ENCODE measurements at places on chromosomes 5 and 9.
A peak's percentile ranks its signal among the peaks of the same experiment; 100 is the strongest.

DNA sequence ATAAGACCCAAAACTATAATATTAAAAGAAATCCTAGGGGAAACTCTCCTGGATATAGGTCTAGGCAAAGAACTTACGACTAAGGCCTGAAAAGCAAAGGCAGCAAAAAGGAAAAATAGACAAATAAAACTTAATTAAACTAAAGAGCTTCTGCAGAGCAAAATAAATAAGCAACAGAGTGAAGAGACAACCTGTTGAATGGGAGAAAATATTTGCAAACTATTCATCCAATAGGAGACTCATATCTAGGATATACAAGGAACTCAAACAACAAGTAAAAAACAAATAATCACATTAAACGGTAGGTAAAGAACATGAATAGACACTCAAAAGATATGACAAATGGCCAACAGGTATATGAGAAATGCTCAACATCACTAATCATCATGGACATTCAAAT lies 318.6 kb downstream of the CSNK1G3 start:
- no peak for DNase-seq

DNA sequence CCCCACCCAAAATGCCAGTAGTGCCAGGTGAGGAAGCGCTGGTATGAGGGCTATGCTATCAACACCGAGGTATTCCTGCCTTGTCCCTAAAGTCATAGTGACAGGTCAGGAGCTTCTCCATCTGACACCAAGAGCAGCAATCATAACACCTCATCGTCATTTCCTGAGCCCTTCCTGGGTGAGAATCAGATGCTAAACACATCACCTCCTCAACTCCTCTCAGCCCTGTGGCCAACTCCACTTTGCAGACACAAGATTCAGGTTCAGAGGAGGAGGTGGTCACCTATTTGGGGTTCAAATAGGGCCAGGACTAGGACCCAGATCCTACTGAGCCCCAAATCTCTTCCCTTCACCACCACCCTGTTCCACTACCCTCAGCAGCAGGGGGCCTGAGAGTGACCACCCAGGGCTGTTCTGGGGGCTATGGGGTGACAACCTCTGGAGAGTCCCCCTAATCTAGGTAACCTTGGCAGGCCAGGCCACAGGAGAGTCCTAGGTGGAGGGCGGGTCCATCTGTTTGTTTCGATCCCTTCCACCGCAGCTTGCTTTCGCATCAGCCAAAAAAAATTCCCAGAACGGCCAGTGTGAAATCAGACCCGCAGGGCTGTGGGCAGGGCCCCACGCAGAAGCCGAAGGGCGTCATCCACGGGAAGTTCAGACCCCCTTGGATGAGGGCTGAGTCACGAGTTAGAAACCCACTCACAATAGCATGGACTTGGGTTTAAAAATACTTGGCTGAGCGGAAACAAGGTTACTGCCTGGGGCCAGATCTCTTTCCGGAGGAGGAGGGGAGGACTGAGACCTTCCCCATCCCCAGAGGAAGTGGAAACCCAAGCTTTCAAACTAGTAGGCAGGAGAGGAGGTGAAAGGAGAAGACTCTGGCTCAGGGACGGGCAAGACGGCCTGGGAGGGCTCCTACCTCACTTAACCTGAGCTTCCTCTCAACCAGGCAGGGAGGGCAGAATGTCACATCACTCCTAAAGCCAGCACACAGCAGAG lies 8.7 kb downstream of the STK10 start:
- no peak for DNase-seq

DNA sequence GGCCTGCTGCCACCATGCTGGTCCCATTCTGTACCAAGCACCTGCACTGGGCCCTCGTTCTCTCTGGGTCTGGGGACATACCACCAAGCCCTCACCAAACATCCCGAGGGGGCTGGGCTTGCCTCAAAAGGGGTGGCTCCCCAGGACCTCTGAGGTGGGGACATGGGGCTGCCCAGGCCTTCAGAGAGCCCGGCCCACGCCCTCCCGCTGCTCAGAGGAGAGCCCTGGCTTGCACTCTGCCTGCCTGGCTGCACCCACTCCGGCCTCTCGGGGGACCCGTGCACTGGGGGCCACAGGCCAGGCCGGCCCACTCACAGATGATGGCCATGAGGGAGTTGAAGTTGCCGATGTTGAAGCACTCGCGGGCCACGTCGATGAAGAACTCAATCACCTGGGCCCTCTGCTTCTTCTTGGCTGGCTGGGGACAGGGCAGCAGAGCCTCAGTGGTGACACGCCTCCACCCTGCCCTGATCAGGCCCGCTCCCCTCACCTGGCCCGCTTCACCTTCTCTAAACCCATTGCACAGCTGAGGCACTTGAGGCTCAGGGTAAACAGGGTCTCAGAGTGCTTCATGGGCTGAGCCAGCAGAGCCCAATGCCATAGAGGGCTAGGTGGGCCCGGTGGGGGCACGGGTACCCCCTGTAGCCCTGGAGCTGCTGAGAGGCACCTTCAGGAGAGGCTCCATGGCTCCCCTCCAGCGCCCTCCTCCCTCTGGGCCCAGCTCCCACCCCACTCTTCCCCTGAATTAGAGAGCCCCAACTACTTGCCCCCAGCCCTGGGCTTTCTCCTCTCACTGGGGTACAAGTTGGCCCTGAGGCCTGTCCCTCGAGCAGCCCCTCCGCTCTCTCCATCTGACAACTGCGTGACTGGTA lies 47.7 kb upstream of the RNF130 start:
- no peak for DNase-seq

- peak; percentile 78 for DNase-seq
These were observed 59.1 kb downstream of the ABCA1 start for GRCh38 chr9:104868687-104869404.

- peak; percentile 60 for DNase-seq
These were observed 36.9 kb downstream of the ACTBL2 start for GRCh38 chr5:57445705-57446037.

GRCh38 chr5:31364881-31365636 lies 166.8 kb downstream of the DROSHA start:
- peak; percentile 91 for DNase-seq

DNA sequence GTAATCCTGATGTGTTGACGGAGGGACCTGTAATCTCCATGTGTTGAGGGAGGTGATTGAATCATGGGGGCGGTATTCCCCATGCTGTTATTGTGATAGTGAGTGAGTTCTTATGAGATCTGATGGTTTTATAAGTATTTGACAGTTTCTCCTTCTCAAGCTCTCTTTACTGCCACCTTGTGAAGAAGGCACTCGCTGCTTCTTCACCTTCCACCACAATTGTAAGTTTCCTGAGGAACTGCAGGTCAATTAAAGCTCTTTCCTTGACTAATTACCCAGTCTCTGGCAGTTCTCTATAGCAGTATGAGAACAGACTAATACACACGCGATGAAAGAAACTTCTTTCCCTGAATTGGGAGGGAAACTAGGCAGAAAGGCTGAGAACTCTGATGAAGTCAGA lies 141.1 kb upstream of the RAD23B start:
- DNase-seq: no peak

DNA sequence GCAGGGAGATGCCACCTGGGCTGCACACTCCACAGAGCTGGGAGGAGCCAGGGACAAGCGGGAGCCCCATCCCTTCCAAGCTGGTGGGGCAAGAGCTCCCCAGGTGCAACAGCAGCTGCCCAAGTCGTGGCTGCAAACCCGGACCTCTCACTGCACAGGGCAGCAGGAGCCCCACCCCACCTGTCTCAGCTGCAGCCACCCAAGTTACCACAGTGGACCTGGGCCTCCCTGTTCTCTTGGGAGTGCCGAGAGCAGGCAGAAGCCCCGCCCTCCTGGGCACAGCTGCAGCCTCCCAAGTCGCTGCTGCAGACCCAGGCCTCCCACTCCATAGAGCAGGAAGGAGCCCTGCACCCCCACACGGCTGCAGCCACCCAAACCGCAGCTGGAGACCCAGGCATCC lies 374.1 kb upstream of the ACO1 start:
- DNase-seq: no peak

DNA sequence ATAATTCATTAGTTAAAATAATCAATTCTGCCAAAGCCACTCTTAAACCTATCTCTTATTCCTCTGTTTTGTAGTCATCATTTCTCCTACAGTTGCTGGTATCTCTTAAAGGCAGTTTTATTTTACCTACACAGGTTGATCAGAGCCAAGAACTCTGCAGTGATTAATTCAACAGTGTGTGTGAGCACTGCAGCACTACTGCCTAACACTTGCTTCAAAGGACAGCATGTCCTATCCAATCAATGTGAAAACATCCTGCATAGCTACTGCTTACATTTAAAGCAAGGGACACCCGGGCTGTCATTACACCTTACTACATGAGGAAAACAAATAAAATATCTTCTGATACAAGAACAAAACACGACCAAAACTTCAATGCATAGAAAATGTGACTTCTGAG lies 45.1 kb upstream of the HK3 start:
- DNase-seq: no peak

DNA sequence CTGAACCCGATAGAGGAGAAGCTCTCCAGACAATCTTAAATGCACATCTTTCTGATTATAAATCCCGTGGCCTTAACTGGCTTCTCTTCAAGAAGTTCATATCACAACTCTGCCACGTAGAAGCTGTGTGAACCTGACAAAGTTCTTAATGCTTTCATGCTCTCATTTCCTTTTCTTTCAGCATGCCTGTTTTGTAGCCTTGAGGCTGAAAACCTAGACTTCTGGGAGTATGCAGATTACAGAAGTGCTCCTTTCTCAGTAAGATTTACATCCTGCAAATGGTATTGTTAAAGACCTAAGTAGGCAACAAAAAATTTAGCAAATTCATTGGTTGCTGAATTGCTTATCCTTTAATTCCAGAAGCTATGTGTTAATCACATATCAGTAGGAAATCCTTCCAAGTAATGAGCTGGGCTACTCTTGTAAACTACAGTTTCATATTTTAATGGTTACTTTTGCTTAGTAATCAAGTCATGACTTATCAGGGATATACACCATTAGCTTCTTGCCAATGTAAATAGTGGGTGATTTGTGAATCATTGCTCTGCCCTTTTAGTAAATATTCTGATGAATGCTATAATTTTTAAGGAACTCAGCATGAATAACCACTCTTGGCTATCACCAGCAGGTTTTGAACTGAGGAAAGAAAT lies 334.7 kb downstream of the FBXL7 start:
- DNase-seq: peak; percentile 71

GRCh38 chr5:129803403-129803802 lies 55.5 kb downstream of the MINAR2 start:
- DNase-seq: no peak

DNA sequence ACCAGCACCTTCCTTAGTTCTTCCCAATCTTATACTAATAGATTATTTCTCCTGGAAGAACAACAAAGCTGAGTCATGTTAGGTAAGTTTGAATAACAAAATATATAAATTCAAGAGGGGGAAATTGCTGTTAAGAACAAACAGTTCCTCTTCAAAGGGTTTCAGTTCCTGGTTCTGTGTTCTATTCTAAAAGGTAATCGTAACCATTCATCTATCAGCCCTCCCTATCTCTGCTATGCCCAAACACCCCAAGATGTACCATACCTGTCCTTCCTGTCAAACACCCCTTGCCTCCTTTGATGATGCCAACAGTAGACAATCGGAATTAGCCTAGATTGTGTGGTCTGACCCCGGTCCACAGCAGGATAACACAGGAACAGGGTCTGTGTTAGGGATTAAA lies 4.2 kb upstream of the RNF180 start:
- no peak for DNase-seq

GRCh38 chr9:109967651-109968642 lies 187.9 kb downstream of the PALM2AKAP2 start:
- DNase-seq: no peak

- peak; percentile 28 for DNase-seq
These were observed 196.5 kb upstream of the EFNA5 start for GRCh38 chr5:107867266-107867665.

DNA sequence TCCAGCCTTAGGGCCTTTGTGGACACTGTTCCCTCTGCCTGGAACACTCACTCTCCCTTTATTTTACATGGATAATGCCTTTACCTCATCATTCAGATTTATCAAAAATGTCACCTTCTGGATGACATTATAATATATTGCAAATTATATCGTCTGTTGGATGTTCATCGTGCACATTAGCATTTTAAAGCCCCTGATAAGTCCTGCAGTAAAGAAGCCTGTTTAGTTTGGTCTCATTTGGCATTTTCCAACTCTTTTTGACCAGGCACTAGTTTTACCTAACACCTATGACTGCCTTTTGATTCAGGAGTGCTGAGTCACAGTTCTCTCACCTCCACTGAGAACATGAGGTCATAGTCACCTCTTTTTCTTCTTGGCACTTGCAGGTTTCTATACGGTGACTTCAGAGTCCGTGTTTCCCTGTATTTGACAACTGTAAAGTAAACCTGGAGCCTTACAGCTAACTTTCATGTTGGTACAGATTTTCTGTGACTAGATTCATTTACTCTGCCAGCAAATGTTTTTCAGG lies 57.7 kb upstream of the STC2 start:
- no peak for DNase-seq

GRCh38 chr5:97600486-97600885 lies 417.4 kb upstream of the RIOK2 start:
- peak; percentile 40 for DNase-seq

DNA sequence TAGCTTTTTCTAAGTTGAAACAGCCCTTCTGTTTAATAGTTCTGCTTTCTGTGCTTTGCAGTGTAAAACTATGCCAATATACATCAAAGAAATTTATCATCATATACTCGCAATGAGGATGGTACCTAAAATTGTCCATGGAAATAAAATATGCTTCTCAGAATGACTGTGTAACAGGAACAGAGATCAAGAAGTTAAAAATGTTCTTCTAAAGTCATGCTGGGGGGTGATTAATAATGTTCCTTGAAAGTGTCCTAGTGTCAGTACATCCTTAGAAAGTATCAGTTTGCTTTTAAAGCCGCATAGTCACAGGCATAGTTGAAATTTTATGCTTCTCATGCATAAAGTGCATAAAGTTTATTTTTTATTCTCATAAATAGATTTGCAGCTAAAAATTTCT lies 4.0 kb upstream of the LRRC70 start:
- DNase-seq: no peak

DNA sequence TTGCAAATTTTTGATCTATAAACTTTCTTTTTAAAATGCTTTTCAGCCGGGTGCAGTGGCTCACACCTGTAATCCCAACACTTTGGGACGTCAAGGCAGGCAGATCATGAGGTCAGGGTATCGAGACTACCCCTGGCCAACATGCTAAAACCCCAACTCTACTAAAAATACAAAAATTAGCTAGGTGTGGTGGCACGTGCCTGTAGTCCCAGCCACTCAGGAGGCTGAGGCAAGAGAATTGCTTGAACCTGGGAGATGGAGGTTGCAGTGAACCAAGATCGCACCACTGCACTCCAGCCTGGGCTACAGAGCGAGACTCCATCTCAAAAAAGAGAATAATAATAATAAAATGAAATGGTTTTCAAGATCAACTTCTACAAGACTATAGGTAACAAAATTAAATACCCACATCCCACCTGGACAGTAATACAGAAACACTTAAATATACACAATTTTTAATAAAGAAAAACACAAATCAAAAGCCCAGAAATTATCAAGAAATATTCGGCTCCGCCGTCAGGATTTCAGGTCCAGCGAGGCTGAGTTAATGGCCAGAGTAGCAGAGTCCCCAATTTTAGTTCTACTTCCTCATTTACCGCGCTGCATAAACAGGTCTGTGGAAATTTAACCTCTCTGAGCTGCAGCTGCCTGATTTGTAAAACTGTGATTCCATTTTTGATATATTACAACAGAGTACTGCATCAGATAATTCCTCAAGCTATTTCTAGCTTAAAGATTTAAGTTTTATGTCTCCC lies 4.0 kb downstream of the TUT7 start:
- no peak for DNase-seq

GRCh38 chr9:20786807-20787206 lies 102.7 kb downstream of the FOCAD start:
- DNase-seq: no peak
